ENCODE measurements at places on chromosomes 1 and 21.

- peak; percentile 78 for DNase-seq
These were observed 98.8 kb downstream of the RASAL2 start for GRCh38 chr1:178192686-178193085.

DNA sequence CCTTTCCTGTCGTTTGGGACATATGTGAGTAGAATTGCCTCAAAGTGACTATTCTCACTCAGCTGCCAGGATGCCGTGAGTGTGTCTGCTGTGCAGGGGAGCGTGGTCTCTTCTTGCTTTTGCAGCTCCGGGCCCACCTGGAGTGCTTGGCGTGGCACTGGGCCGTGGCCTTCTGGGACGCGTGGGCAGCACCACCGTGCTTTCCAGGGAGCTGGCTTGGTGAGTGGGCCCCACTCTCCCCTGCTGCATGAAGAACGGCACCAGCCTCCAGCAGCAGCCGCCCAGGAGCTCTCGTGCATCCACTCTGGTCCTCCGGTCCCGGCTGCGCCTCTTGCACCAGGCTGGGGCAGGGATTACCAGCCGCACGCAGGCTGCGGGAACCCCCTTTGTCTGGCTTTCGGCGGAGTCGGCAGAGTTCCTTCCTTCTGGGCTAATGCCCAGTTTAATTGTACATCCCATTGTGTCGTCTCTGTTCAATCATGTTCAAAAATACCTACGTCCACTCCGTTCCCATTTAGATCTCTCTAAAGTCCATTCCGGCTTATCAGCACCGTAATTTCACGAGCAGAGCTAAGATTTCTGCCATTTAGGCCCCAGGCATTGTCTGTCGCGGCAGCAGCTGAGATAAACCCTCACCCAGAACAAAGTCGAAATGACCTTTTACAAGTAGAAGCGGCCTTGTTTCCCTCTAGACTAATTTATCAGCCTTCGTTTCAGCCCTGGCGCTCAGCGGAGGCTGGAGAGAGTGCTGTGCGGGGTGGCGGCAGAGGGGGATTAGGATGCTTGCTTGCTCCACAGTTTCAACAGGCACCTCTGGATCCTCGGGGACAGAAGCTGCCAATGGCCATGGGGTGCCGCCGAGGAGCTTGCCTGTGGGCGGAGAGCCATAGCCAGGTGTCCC lies 129.6 kb downstream of the PRDM16 start:
- no peak for DNase-seq

- DNase-seq, result no peak
These were observed 27.0 kb downstream of the DISC1 start for GRCh38 chr1:231653632-231654031.

DNA sequence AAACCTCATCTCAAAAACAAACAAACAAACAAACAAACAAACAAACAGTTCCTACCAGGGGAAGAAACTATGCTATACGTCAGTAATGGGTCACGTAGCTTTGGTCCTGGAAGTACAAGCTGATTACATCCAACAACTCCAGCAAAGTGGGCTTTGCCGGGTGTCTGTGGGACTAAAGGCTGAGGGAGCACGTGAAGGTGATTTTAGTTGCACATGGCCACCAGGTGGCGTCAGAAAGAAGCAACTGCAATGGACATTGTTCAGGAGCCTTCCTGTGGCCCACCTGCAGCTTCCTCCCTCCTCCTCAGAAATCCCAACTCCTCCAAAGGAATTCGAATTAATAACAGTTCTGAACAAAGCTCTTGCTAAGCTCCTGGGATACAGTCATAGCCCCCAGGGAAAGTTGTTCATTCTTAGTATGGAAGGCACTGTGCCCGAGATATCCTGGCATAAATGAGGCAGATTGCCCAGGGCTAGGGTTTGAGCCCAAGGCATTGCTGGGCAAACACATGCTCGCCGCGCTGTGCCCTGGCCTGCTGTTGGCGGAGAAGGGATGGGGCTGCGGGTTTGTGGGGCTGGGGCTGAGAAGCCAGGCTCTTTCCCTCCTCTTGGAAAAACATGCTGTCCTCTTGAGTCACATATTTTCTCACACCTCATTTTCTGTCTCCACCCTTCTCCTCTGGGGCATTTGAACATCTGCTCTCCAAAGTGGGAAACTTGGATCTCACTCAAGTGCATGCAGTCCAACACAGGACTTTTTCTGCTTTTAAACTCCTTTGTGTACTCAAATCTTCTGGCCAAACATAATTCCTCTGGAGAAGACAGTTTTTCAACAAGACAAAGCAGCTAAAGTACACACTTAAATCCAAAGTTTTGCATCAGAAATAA lies 28.6 kb downstream of the AKNAD1 start:
- peak; percentile 90 for DNase-seq

DNA sequence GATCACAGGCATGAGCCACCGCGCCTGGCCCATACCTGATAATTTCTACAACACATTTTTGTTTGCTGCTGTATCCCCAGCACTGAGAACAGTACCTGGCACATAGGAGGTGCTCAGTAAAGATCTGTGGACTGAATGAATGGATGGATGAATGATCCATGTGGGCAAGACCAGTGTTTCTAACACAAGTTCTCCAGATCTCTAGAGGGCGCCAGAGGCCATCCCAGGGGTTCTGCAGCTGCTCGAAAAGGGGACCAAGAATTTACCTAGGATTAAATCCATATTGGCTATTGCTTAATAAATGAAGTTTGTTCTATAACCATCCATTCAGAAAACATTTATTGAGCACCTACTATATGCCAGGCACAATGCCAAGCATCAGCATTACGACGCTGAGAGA lies 167.7 kb downstream of the ACTL8 start:
- peak; percentile 30 for DNase-seq

- peak; percentile 90 for DNase-seq
These were observed 9.5 kb upstream of the PIGR start for GRCh38 chr1:206955476-206956451.

GRCh38 chr1:168340781-168341482 lies 60.3 kb downstream of the TBX19 start:
- DNase-seq, result no peak

DNA sequence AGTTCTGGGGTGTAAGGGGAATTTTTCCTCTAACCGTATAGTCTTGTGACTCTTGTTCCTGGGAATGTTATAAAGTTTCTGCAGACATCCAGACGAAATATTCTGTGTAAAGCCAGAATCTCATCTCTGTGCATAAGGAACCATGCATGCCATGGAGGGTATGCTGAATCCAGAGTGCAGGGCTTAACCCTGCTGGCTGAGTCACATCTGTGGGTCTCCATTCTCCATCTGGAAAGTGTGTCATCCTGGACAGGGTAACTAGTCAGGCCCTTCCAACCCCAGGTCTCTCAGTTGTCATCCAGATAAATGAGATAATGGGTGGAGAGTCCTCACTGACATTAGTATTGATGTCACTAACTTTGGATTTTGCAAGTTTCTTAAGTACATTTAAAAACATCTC lies 48.8 kb downstream of the ATP5PO start:
- peak; percentile 37 for DNase-seq

GRCh38 chr1:159942632-159943277 lies 2.7 kb downstream of the IGSF9 start:
- no peak for DNase-seq

GRCh38 chr1:26320896-26321295 lies 3.1 kb downstream of the CD52 start:
- no peak for DNase-seq

GRCh38 chr1:15757575-15758342 lies 836 bp upstream of the FBLIM1 start:
- peak; percentile 26 for DNase-seq

GRCh38 chr1:172172352-172172831 lies 248.1 kb upstream of the C1orf105 start:
- DNase-seq, result no peak

GRCh38 chr1:72397786-72398185 lies 115.4 kb upstream of the NEGR1 start:
- peak; percentile 90 for DNase-seq

GRCh38 chr1:168261390-168261789 lies 19.3 kb upstream of the TBX19 start:
- DNase-seq, result peak; percentile 79

DNA sequence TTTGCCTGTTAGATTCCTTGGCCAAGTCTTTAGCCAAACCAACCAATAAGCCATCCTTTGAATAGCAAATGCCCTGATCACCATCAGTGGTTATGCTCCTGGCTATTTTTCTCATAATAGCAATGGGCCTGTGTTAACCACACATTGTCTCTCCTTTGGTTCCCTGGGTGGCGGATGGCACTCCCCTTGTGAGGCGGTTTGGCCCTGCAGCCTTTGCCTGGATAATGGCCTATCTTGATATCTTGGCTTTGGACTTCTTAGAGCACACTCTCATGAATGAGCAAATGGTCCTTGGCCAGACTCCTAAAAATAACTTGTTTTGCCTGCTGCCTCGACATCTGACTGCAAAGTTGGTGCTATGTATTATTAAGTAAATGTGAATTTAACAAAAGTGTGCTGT lies 22.4 kb upstream of the ZBTB18 start:
- no peak for DNase-seq

GRCh38 chr1:207424570-207425131 lies 29.5 kb upstream of the CR2 start:
- no peak for DNase-seq

DNA sequence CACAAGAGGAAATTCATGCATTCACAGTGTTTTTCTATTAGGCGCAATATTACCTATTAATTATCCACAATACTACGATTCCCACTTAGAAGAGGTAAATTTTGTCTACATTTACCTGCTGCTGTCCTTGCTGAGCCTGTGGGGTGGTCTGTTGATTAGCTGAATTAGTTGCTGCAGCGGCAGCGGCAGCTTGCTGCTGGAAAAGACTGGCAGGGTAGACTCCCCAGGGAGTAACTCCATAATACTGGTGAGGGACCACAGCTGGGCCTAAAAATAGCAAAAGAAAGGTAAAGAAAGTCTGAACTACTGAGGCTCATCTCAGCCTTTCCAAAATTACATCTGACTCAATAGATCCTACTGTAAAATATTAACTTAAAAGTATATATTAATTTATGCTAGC lies 66.0 kb upstream of the SDC3 start:
- no peak for DNase-seq

GRCh38 chr1:215200121-215200520 lies 117.6 kb downstream of the KCNK2 start:
- DNase-seq, result no peak

DNA sequence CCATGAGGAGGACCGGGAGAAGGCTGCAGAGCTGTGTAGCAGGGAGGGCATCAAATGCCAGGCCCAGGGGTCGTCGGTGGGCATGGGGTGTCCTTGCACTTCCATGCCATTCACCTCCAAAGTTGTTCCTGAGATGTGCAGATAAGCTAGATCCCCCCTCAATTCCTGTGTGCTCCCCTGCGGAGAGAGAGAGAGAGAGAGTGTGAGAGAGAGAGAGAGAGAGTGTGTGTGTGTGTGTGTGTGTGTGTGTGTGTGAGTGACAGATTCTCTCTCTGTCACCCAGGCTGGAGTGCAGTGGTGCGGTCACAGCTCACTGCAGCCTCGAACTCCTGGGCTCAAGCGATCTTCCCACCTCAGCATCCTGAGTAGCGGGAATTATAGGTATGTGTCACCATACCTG lies 16.4 kb downstream of the SPSB1 start:
- no peak for DNase-seq

GRCh38 chr1:192626366-192627179 lies 9.4 kb upstream of the RGS13 start:
- no peak for DNase-seq

DNA sequence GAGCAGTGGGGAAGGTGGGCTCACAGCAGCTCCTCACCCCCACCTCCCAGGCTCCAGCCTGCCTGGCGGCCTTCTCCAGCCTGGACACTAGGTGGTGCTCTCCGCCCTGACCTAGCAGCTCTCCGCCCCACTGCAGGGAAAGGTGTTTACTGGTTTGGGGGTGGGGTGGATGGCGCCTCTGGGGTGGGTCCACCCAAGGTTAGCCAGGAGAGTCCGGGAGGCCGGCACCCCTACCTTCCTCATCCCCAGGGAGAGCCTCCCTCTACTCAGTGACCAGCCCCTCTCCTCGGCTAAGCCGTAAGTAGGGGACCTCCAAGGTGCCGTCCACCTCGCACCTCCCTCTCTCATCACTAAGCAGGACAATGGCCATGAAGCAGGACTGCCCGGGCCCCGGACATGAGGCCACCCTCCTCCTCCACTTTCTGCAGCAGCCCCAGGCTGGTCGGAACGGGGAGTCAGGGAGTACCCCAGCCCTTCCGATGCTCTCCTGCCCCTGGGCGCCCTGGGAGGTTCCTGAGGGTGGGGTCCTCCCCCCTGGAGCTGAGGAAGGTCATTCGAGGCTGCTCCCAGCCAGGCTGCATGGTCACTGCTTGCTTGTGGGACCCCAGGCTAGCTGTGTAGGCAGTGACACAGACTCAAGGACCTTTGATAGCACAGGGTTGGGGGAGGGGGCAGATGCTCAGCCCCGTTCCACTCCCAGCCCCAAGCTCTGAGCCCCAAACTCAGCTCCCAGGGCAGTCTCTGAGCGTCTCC lies 101.4 kb upstream of the VAMP3 start:
- peak; percentile 20 for DNase-seq

DNA sequence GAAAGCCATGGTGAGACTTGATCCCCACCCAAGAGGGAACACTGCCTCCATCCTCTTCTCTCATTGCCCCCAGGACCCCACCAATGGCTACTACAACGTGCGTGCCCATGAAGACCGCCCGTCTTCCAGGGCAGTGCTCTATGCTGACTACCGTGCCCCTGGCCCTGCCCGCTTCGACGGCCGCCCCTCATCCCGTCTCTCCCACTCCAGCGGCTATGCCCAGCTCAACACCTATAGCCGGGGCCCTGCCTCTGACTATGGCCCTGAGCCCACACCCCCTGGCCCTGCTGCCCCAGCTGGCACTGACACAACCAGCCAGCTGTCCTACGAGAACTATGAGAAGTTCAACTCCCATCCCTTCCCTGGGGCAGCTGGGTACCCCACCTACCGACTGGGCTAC lies 86.1 kb upstream of the CD1D start:
- no peak for DNase-seq

DNA sequence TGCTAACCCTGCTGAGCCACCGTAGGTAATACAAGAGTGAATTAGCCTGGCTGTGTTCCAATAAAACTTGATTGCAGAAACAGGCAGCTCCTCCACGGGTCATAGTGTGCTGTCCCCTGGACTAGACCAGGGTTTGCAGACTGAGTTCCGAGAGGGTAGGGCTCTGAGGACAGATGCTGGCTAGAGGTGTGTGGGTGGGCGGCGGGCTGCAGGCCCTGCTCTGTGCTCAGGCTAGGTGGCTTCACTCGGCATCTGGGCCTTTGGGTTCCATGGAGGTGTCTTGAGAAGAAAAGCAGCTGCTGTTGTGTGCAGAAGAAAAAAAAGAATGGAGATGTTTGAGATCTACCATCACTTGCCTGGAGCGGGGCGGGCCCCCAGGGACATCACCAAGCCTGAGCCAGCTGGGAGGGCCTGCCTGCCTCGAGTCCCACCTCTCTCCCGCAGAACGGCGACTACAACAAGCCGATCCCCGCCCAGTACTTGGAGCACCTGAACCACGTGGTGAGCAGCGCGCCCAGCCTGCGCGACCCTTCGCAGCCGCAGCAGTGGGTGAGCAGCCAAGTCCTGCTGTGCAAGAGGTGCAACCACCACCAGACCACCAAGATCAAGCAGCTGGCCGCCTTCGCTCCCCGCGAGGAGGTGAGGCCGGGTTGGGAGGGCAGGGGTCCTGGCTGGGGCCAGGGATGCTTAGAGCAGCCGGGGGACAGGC lies 7.9 kb downstream of the TMEM201 start:
- no peak for DNase-seq

GRCh38 chr1:100539836-100540536 lies 2.0 kb downstream of the GPR88 start:
- peak; percentile 23 for DNase-seq

GRCh38 chr1:161114556-161114955 lies 3.3 kb downstream of the PFDN2 start:
- DNase-seq, result no peak

- DNase-seq, result no peak
These were observed 71.3 kb upstream of the DNAJC6 start for GRCh38 chr1:65238010-65238409.

- DNase-seq, result no peak
These were observed 32.4 kb upstream of the AGPAT3 start for GRCh38 chr21:43832648-43833047.

Measured in AG10803 (cell line).